Heart left ventricle (tissue), 16 donors: ENCODE measurements at places on chromosomes 4 and X.

DNA sequence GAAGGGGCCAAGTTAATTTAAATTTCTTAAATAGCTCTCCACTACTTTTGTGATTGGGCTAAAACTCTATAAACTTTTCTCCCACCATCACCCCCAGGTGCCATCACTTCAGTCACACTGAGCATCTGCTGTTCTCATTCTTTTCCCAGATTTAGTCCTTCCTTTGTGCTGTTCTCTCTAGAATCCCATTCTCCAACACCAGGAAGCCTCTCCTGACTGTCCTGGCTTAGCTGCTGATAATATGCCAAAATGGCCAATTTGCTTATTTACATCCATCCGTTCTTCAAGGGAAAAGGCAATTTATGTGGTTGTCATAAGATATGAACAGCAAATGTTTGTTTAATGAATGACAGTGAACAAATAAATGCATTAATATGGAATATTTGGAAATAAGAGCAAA, 44.1 kb downstream of the FGFBP1 start:
- DNase-seq: no peak

DNA sequence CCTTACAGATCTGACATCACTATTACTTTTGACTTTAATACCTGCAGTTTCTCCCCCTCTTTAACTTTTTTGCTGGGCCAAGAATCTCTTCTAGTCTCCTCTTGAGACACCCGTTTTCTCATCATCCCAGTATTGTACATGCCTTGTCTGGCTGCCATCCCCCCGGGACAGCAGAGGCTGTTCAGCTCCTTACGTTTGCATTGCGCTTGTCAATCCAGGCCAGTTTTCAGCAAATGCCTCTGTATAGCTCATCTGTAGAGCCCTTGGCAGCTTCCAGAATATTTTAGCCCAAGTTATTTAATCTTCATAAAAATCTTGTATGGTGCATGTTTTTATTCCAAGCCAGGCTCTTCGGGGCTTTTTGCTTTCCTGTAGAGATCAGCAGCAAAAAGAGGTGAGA, 22.3 kb upstream of the HOPX start:
- DNase-seq: no peak

DNA sequence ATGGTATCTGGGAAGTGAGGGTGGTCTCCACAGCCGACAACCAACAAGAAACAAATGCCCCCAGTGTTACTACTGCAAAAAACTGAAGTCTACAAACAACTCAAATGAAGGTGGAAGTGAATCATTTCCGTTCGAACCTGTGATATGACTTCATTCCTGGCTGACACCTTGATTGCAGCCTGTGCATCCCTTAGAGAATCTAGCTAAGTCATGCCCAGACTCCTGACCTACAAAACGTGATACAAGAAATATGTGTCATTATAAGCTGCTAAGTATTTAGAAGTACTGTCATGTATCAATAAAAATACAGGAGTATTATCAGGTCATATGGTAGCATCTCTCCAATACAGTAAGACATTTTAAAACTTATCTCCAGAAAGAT, 959.7 kb upstream of the LCORL start:
- DNase-seq: no peak

DNA sequence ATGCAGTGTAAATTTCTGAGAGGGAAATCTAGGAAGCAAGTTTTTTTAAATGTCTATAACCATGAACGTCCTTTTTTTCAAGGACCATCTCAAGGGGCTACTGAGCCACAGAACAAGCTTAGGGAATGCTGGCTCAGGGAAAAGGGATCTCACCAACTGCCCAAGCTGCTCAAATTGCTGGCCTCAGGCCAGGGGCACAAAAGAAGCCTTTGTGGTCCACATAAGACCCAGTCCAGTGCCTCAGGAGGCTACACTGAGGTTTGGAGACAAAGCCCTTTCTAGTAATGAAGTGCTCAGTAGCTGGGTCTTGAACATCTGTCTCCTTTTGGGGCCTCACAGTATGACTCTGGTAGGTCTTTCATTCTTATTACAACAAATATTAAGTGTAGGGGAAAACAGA, 305.5 kb downstream of the RAB28 start:
- DNase-seq: no peak

DNA sequence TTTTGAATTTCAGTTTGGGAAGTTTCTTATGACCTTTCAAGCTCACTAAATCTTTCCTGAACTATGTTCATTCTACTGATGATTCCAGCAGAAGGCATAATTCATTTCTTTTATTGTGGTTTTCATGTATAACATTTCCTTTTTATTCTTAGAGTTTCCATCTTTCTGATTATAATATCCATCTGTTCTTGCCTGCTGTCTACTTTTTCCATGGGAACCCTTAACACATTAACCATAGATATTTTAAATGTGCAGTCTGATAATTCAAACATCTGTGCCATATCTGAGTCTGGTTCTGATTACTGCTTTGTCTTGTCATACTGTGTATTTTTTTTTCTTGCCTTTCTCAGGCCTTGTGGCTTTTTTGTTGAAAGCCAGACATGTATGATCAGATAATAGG, 234.7 kb downstream of the COX7B2 start:
- DNase-seq: no peak

DNA sequence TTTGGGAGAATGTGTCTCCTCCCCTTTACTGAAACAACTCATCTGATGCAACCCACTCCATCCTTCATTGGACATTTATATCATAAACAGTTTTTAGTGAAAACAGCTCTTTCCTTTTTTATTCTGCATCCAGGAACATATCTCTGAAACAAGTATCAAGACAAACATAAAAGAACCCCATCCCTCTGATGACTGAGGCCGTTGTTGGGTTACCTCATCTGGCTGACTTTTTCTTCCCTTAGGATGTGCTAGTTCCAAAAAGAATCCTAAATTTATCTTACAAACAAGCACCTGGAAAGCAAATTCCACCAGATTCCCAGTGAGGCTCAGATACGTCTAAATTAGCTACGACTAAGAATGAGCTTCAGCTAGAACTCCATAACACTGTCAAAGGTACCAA, 483.7 kb upstream of the INTU start:
- DNase-seq: no peak

DNA sequence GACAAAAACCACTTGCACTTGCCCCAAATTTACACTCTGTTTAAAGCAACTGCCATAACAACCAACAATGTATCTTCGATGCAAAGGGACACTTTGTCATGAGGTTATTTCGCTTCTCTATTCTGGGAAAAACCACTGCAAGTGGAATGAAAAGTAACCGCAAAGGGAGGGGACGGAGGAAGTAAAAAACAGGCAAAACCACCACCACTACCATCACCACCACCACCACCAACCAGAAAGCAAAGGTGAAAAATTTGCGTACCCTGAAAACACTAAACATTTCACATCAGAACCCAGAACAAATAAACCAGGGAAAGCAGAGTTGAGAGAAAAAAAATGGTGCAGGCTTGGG, 1.2 kb upstream of the N4BP2 start:
- peak; percentile 8 for DNase-seq

- DNase-seq: peak; percentile 20
Observed at GRCh38 chr4:118033148-118034052, 886 bp upstream of the NDST3 start.

- DNase-seq: no peak
Observed at GRCh38 chr4:86523333-86523732, 70.8 kb upstream of the PTPN13 start.
